Neural crest cell (in vitro differentiated cells): ENCODE measurements at places on chromosomes 12 and 14.

- DNase-seq = peak; percentile 20
These were observed 3.6 kb upstream of the SLC7A8 start for GRCh38 chr14:23186913-23187654.

- no peak for DNase-seq
These were observed 28.6 kb upstream of the PTPRO start for GRCh38 chr12:15293731-15294130.

DNA sequence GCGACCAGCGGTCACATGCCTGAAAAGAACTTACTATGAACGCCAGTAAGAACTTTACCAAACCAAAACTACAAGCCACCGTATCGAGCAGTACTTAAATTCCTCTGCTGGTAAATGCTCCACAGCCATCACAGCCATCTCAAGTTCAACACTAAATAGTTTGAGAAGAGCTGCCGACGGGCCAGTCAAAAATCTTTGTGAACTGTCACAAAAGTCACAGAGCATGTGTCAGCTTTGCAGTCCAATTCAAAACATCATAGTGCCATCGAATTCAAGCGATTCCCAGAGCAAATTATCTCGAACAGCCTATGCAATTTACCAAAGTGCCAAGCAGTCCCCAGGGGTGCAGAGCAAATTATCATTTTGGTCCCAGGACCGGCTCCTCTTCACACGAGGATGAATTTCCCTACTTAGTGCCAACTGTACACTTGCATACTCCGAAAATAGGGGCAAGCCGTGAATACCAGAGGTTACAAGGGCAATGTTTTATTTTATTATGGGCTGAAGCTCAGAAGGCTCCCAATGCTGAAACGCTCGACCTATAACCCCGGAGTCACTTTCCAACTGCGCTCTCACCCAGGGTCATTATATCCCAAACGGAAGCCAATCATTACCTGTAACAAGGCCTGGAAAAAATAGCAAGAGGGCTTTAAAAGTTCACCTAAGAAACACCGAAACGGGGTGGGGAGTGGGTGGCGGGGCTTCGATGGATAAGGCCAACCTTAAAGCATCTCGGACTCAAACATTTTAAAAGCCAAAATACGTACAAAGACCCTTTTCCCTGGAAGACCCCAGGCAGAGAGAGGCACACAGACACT is 1.1 kb downstream of the LRP6 start:
- DNase-seq = no peak

- no peak for DNase-seq
These were observed 13.7 kb downstream of the SLC25A47 start for GRCh38 chr14:100336618-100337530.

- no peak for DNase-seq
These were observed 252.5 kb downstream of the TMEM132C start for GRCh38 chr12:128519426-128519825.

GRCh38 chr12:8823565-8824300 is 1.3 kb downstream of the A2ML1 start:
- peak; percentile 28 for DNase-seq

DNA sequence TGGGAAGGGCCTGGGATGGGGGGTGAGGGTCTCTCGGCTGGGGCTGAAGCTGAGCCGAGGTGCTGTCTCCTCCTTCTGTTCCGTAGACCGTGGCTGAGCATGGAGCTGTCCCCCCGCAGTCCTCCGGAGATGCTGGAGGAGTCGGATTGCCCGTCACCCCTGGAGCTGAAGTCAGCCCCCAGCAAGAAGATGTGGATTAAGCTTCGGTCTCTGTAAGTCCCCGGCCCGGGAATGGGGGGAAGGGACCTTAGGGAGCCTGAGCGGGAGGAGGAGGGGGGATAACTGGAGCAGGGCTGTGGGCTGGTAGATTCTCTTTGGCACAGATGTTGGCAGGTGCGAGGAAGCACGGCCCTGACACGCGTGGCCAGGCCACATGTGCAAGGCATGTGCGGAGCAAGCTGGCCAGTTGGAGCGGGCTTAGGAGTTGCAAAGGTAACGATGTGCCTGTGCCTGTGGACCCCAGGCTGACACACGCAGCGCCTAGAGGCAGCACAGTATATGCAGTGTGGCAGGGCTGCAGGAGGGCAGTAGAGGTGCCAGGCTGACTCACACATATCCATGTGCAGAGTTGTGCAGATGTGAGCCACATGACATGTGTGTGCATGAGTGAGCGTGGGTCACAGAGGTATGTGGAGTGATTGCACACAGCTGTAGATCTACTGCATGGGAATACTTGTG is 512 bp downstream of the PDE1B start:
- no peak for DNase-seq

- DNase-seq = no peak
These were observed 62.2 kb downstream of the EMP1 start for GRCh38 chr12:13258717-13259119.

DNA sequence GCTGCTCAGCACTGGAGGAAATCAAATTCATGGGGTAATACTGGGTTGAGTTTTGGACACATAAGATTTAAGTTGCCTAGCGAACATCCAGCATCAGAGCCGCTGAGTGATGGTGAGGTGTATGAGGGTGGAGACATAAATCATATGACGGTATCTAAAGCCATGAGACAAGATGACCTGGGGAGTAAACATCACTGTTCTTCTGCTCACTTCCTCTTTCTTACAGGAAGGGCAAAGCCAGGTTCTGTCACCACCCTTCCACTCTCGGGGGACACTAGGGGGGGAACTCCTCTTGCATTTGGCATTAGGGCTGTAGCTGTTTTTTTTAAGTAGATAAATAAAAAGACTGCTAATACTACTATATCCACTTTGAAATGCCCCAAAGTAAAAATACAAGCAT is 24.0 kb downstream of the PRDM4 start:
- DNase-seq = no peak

DNA sequence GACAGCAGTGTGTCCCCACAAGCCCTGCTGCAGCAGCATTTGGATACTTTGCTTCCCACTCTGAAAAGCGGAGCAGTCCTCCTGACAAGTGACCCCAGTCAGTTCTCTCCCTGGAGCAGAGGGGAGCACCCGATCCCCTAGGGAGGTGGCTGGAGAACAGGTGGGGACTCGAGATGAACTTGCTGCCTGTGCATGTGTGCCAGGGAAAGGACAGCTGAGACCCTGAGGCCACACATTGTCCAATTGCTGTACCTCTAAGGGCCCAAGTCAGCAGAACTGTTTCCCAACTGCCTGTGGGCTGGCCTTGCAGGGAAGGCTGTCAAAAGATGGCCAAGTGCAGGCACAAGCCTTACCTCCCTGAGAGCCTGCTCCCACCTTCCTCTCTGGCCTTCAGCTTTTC is 55.1 kb downstream of the IFT43 start:
- DNase-seq = no peak

DNA sequence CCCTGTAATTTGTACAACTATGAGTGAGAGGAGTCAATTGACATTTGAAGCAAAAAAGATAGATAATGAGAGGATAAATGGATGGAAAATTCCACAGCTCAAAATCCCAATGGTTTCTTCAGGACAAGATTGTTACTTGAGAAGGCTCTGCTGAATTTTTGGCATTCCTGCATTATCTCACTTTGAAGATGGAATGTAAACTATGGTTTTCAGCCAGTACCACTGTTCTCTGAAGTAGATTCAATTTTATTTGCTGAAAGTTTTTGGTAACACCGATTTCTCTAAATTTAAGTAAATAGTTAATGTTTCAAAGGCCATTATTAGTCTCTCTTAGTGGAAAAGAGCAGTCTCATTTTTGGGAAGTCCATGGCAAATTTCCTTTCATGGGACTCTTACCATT is 121.9 kb upstream of the SLC38A2 start:
- no peak for DNase-seq

DNA sequence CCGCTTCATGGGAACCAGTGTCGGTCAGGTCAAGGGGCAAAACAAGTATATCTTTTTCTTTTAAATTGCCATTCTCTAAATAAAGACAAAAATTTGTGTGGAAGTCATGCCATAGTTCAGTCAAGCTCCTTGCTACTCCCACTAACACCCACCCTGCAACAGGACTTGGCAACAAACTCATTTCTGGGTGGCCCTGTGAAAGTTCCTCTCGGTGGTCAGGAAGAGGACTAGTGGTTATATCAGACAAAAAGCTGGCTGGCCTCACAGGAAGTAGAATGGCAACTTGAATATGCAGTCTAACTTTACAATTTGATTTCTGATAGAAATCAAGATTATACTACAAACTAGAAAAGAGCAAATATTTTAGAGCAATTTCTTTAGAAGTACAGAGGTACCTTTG is 11.2 kb downstream of the DHRS7 start:
- DNase-seq = no peak

DNA sequence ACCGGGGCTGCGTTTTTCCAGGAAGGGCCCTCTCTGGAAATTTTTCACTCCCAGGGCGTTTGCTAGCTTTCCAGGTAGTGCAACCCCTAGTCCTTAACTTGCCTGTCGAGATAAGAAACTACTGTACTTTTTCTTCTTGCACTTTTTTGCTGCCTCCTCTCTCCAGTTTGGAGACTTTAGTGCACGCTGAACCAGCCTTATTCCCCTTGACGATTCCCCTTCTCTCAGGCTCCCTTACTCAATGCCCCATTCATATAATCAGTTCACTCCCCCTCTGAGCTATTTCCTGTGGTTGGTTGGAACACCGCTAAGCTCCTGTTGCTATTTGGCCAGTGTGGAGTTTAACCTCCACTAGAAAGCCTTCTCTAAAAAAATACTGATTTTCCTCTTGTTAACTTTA is 682 bp downstream of the CREBL2 start:
- peak; percentile 10 for DNase-seq

- no peak for DNase-seq
These were observed 51.5 kb downstream of the HCAR2 start for GRCh38 chr12:122651520-122652224.

GRCh38 chr14:23704890-23705289 is 68.7 kb downstream of the DHRS2 start:
- no peak for DNase-seq

- no peak for DNase-seq
These were observed 3.1 kb downstream of the HIF1A start for GRCh38 chr14:61698206-61698980.

DNA sequence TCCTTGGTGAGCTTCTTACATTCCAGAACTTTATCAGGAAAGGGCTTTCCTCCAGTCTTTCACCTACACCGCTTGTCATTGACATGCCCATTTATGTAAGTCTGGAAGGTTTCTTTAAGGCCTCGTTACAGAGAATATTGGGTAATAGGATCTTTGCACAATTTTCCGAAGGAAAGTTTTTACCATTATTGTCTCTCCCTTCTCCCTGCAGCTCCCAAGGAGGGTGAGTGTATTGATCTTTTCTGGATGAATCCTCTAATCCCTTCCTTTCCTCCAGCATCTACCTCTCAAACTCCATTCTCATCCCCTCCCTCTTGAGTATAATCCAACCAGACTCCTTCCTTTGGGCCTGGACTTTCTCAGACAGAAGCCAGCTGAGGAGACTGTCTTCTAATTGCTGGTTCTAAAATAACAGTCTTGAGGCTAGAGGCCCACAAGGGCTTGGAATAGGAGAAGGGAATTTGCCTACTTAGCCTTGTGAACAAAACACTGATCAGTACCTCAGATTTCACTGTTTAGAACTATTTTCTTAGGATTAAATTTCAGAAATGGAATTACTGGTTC is 21.8 kb downstream of the WNK1 start:
- DNase-seq = no peak

GRCh38 chr14:101713621-101714349 is 47.7 kb upstream of the PPP2R5C start:
- no peak for DNase-seq

GRCh38 chr12:6457220-6457945 is 5.5 kb downstream of the TAPBPL start:
- DNase-seq = no peak

GRCh38 chr14:73008501-73008900 is 18.4 kb downstream of the ZFYVE1 start:
- DNase-seq = no peak

DNA sequence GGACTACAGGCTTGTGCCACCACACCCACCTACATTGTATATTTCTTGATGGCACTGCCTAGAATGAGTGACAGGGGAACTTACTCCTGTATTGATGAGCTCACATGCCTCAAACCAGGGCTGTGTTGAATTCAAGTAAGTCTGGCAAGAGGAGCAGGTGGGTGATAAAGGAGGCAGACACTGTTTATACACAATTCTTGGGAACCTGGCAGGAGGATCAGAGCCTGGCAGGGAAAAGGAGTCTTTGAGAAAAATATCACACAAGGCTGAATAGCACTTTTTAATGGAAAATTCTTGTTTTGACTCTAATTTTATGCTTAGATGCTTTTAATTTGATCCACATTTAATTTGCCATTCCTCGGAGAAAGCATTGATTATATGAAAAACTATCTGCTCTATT is 293.1 kb upstream of the NPAS3 start:
- no peak for DNase-seq

DNA sequence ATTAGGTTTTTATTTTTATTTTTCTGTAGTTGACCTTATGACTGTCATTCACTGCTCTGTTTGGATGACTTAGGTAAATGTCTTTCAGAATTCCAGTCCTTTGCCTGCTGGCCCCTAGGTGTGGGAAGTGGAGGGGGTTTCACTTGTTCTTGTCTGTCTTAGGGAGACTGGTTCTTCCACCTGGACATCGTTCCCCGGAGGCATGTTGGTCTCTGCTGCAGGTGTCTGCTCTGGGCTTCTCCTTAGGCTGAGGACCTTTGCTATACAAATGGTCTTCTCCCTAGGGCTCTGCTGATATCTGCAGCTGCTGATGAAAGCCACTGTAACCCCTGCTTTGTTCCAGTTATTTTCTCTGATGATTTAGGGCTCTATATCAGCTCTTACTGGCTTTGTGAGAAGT is 97.1 kb downstream of the OTOGL start:
- DNase-seq = no peak

DNA sequence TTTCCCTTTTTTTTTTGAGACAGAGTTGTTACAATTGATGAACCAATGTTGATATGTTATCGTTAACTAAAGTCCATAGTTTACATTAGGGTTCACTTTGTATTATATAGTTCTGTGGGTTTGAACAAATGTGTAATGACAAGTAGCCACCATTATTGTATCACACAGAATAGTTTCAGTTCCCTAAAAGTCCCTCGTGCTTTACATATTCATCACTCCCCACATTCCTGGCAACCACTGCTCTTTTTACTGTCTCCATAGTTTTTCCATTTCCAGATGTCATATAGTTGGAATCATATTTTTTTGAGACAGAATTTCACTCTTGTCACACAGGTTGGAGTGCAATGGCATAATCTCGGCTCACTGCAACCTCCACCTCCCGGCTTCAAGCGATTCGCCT is 12.5 kb downstream of the HSD17B6 start:
- DNase-seq = no peak

- no peak for DNase-seq
These were observed 18.1 kb downstream of the KRT85 start for GRCh38 chr12:52349196-52349595.

GRCh38 chr12:125310461-125310860 is 245.2 kb downstream of the AACS start:
- no peak for DNase-seq

- peak; percentile 86 for DNase-seq
These were observed 172.7 kb downstream of the CAND1 start for GRCh38 chr12:67441736-67442346.

- no peak for DNase-seq
These were observed 30.1 kb upstream of the NEDD1 start for GRCh38 chr12:96876966-96877365.

GRCh38 chr12:94872671-94872970 is 130.9 kb downstream of the NDUFA12 start:
- no peak for DNase-seq

GRCh38 chr12:116525418-116526001 is 33.7 kb upstream of the MAP1LC3B2 start:
- no peak for DNase-seq
